Activated T-cell treated with anti-CD3 and anti-CD28 coated beads for 48 hours (primary cell): ENCODE measurements at places on chromosomes 1 and 21.

GRCh38 chr1:115082949-115083348 is 6.4 kb downstream of the TSPAN2 start:
- no peak for DNase-seq

GRCh38 chr1:56573311-56573710 is 6.1 kb downstream of the PLPP3 start:
- no peak for DNase-seq

DNA sequence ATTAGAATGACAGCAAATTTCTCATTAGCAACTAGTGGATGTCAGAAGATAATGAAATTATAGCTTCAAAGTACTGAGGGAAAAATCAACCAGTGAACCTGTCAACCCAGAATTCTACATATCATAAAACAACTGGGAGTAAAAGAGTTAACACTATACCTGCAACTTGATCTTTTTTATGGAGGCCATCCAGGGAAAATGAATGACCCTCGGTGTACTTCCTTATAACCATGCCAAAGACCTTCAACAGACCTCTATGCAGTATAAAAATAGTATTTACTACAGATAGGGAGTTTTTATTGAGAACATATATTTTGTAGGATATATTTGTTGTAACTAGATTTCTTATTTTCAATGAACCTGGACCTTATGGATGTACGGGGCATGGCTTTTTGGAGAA is 392.5 kb upstream of the ZRANB2 start:
- no peak for DNase-seq

DNA sequence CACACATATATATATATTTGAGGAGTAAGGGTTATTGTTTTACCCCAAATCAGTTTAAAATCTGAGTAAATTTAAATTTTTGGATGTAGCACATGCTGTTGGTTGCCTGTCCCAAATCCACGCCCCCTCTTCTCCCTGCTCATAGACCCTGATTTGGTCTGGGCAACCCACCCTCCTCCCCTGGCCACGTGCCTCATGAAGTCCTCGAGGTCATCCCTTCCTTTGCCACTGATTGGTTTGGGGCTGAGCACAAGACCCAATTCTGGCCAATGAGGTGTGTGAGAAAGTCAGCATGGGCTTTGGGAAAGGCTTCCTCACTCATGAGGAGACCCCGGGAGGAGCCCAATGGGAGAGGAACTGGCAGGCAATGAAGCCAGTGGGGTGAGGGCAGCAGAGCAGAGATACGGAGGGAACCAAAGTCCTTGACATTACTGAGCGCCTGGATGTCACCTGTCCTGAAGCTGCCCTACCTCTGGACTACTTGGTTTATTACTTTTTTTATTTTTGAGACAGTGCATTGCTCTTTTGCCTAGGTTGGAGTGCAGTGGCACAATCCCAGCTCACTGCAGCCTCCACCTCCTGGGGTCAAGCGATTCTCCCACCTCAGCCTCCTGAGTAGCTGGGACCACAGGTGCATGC is 31.3 kb upstream of the GPR157 start:
- DNase-seq = no peak

DNA sequence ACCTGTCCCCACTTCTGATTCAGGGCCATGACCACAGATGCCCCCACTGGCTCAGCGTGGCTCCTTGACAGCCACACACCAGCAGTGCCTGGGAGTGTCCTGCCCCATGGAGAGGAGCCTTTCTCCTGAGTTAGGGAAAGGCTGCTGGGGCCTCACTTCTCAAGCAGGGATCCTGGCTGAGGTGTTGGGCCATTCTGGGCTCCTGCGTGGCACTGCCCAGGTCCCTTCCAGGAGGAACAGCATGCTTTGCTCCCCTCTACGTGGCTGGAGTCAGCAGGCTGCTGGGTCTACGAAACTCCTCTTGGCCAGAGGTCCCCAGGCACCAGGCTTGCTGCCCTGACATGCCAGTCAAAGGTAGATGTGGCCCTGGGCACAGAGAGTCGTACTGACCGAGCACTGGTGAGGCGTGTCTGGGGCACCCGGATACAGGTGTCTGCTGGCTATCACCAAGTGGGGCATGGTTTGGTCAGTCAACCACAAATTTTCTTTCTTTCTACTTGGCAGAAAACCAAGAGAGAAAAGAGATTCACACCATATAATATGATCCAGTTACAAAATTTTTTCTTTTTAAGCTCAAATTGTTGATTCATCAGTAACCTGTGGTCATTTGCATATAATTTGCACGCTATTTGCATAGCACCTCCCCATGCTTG is 4.1 kb downstream of the ADORA1 start:
- DNase-seq = no peak

- DNase-seq = peak; percentile 79
Observed at GRCh38 chr1:212665241-212666115, 34.2 kb downstream of the BATF3 start.
